Activated T-helper 1 cell treated with Interleukin-2 at 50 U/mL for 16 hours (primary cell): ENCODE measurements at places on chromosomes 3 and 15.

- DNase-seq: no peak
Observed at GRCh38 chr3:113794526-113794925, 44.1 kb upstream of the GRAMD1C start.

DNA sequence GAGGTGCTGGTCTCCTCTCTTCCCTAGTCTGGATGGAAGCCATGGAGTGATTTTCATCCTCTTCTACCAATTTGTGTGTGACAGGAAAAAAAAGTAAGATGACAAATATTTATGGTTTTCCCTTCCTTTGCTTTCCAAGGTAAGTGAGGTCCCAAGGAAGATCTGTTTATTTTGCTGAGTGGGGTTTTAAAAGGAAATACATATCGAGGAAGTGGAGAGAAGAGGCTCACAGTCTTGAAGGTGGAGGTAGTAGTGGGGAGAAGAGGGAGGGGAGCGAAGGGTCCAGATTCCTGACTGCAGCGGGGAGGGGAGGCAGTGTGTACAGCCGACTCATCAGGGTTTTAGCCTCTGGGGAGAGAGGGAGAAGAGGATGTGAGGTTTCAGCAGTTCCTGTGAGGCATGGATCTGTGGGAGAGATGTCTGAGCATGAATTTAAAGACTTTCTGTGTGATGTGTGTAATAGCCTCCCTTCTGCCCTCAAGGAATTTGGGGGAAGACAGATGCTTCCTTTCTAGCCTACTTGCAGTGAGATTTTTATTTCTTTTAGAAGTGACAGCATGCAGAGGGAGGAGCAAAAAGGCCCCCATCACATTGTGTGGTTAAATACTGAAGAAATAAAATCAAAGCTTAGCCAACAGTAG lies 272.4 kb downstream of the THRB start:
- DNase-seq: no peak

DNA sequence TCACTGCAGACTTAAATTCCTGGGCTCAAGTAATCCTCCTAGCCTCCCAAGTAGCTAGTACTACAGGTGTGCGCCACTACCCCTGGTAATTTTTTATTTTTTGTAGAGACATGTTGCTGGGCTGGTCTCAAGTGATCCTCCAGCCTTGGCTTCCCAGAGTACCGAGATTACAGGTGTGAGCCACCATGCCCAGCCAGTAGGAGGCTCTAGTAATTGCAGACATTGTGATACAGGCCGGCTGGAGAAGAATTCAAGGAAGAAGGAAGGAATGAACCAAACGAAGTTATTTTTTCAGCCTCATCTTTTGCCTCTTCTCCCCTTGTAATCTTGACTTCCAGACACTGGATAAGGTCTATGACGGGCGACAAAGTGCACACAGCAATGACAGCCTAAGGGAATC lies 3.2 kb upstream of the PPP4R2 start:
- DNase-seq: no peak

DNA sequence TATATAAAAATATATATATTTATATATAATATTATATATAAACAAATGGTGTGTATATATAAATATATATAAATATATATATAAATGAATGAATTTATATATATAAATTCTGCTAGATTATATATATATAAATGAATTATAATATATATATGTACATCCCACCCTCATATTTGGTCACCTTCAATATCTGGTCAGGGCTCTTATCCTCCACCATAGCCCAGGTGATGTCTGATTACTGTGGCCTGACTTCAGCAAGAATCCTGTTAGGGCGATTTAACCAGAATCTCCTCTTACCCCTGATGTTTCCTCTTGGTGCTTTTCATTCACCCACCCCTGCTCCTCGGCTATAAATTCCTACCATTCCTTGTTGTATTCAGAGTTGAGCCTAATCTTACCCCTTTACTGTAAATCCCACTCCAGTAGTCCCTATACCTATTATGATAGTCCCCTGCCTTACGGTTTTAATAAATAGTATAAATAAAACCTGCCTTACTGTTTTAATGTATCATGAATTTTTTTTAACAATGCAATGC lies 439.6 kb downstream of the PLOD2 start:
- no peak for DNase-seq

DNA sequence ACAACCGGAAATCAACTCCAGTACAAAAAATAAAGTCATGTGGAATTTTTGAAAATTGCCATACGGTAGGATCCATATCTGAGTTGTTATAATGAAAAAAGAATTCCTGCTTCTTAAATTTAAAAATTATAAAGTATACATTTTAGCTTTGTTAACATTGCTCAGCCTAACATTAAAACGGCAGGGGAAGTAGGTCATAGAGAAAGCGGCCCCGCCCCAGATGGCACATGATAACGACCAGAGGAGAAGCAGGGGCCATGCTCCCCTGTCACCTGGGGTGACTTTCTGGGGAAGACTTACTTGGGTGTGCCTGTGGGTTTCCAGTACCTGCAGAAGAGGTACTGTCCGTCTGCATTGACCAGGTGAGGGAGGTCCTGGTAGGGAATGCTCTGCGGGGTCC lies 921 bp downstream of the MGLL start:
- no peak for DNase-seq

DNA sequence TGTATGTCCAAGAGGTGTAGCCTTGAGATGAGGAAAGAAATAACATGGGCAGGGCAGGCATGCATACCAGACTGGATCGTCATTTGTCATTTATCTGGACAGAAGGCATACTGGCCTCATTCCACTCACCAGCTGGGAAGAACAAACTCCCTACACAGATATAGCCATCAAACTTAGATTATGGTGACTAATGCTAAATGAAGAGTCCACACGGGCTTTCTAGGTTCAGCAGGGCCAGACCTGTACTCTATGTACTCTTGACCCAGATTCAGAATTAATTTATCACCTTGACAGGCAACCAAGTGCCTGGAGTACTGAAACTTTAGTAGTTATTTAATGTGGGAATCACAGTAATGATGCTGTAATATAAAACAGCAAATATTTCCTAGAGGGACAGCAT lies 164.3 kb upstream of the IL12A start:
- DNase-seq: no peak

- no peak for DNase-seq
Observed at GRCh38 chr15:85681386-85681785, 113.3 kb downstream of the KLHL25 start.

GRCh38 chr3:155184011-155184410 lies 103.9 kb downstream of the MME start:
- no peak for DNase-seq

DNA sequence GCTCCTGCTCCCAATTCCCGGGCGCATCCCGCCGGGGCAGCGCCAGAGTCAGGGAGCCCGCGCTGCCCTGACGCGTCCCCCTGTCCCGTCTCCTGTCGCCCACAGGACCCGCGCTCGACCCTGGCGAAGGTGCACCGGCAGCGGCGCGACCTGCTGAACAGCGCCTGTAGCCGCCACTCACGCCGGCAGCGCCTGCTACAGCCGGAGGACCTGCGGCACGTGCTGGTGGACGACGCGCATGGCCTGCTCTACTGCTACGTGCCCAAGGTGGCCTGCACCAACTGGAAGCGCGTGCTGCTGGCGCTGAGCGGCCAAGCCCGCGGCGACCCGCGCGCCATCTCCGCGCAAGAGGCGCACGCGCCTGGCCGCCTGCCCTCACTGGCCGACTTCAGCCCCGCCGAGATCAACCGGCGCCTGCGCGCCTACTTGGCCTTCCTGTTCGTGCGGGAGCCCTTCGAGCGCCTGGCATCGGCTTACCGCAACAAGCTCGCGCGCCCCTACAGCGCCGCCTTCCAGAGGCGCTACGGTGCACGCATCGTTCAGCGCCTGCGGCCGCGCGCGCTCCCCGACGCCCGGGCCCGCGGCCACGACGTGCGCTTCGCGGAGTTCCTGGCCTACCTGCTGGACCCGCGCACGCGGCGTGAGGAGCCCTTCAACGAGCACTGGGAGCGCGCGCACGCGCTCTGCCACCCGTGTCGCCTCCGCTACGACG lies 16.9 kb downstream of the C3orf22 start:
- DNase-seq: no peak

DNA sequence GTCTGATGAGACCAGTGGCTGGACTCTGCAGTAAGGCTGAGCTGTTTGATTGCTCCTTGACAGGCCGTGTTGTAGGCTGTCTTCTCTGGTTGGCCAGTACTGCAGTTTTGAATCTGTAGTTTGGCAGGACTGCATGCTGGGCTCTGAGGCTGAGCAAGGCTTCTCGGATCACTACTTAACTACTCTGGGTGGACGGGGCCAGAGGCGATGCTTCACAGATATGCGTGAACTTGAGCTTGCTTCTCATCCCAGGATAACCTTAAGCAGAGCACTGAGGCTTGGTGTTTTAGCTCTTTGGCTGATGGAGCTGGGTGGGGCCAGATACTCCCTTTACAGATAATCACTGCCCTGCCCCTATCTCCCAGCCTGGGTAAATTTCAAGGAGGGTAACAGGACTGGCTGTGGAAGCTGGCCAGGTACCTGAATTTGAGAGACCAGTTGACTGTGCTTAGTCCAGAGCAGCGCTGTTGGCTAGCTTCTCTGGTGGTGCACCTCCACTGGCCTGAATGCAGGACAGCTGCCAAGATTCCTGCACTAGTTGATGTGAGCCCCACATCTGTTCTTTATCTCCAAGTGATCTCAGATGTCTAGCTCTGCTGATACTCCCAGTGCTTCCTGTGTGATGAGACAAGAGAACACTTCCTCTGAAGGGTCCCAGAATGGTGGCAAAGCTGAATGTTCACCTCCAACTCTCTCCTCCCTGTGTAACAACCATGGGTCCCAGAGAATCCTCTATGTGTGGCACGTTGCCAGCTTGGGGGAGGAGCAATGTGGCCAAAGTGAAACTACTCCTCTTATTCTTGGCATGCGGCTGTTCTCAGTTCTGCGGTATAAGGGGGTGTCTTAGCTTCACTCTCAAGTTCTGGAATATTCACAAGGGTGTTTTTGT lies 37.9 kb downstream of the RPL39L start:
- DNase-seq: peak; percentile 15

GRCh38 chr3:53696401-53697172 lies 149.6 kb downstream of the CHDH start:
- no peak for DNase-seq

DNA sequence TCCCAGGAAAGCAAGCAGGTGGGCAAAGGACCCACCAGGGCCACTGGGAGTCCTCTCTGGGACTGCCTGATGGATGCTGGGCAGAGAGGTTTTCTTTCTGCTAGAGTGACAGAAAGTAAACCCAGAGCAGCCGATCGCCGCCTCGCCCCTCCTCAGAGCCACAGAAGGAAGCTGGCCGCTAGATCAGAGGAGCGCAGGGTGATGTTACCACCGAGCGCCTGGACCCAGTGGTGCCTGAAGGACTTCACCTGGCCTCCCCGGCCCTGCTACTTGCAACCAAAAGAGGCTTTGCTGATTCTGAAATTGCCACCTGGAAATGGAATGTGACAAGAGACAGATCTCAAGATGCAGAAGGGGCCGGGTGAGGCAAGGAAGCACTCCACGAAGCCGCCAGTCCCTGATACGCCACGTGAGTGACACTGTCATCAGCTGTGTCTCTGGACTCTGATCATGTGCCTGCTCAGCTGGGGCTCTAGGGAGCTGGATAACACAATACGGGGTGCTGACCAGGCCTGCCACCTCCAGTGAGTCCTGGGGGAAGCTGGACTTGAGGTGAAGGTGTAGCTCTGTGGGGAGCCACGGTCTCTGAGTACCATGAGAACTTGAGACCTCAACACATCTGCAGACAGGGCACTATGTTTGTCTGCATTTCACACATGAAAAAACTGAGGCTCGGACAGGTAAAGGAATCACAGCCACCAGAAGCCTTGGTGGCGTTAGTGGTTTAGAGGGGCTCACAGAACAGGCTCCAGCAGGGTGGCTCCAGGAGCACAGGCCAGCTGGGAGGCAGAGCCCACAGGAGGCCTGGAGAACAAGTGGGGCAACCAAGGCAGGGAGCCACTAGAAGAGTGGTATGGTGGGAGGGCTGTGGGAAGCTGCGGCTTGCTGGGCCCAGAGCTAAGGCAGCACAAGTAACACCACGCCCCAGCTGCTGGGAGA lies 137.9 kb upstream of the PRR20G start:
- DNase-seq: no peak

DNA sequence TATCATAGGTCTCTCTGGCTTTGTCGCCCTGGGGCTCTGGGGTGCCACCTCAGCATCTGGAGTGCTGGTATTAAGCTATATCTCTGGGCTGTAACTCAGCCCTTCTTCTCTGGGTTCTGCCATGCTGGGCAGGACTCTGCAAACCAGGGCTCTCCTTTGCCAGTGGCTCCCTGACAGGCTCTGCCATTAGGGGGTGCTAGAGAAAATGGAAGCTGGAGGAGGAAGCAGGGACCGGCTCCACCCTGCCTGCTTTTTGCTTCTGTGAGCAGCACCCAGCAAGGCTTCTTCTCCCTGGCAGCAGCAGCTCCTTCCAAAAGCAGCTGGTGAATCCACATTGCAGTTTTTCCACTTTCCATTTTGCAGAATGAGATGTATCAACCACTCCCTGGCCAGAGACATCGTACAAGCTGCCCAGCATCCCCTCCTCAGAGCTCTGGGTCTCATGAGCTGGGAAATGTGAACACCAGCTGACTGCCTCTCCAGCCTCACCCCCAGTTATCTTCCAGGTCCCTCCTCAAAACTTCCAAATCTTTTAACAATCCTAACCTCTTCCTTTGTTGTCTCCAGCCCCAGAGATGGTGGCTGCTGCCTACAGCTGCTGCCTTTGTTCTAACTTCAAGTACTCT lies 165.0 kb downstream of the ABHD5 start:
- no peak for DNase-seq

- DNase-seq: no peak
Observed at GRCh38 chr15:51348688-51349087, 7.2 kb downstream of the GLDN start.

- no peak for DNase-seq
Observed at GRCh38 chr3:33447958-33448357, 7.8 kb upstream of the UBP1 start.

- DNase-seq: no peak
Observed at GRCh38 chr15:101604124-101604874, 47.9 kb downstream of the TM2D3 start.

DNA sequence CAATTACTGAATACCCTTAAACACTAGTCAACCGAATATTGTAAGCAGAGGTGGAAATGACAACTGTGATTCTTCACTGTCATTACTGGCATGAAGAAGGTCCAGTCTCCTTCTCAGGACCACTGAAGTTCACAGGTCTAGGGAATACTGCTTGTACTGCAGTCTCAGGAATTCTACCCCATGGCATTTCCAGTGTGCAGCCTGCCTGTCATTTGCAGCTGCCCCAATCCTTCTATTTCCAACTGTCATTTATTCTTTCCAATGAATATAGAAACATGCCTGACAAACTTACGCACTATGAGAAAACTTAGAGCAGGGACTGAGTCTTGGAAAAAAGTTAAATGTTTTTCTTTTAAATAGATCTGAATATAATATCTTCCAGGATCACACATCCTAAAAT lies 308.0 kb upstream of the THBS1 start:
- DNase-seq: no peak

DNA sequence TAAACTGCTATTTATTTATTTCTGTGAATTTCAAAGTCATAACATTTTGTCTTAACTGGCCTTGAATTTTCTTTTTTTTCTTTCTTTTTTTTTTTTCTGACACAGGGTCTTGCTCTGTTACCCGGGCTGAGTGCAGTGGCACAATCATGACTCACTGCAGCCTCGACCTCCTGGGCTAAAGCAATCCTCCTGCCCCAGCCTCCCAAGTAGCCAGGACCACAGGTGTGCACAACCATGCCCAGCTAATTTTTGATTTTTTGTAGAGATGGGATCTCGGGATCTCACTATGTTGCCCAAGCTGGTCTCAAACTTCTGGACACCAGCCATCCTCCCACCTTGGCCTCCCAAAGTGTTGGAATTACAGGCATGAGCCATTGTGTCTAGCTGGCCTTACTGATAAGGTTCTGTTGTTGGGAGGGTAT lies 77.4 kb upstream of the TNFSF10 start:
- DNase-seq: no peak

GRCh38 chr15:39429898-39430357 lies 151.0 kb upstream of the THBS1 start:
- DNase-seq: no peak
